SK-N-MC (cell line): ENCODE measurements at places on chromosomes 11 and 22.

- no peak for DNase-seq
Observed at GRCh38 chr22:33000342-33001280, 57.6 kb downstream of the SYN3 start.

- DNase-seq = no peak
Observed at GRCh38 chr11:7968686-7969085, 3.4 kb upstream of the NLRP10 start.

DNA sequence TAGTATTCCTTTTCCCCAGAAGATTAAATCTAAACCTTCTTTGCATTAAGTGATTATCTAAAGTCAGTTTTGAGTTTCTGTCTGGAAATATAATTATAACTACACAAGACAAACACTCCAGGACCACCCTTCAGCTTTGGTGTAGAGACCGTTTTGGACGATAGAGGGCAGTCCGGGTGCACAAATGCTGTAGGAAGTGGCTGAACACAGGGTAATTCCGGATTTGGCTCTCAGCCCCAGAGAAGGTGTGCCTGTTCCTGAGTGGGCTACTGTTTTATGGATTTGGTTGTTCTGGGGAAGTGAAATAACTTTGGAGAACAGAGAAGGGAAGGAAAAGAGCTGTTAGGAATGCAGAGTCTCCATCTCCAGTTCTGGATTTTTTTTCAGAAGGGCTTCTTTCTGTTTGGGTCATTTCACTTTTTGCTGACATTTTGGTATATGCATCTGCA, 14.8 kb downstream of the EXT2 start:
- peak; percentile 51 for DNase-seq

- DNase-seq = no peak
Observed at GRCh38 chr11:100889758-100890157, 202.7 kb downstream of the ARHGAP42 start.

GRCh38 chr11:123531325-123531724, 101.3 kb downstream of the GRAMD1B start:
- no peak for DNase-seq

- no peak for DNase-seq
Observed at GRCh38 chr11:19571906-19572305, 140.7 kb upstream of the NAV2 start.

DNA sequence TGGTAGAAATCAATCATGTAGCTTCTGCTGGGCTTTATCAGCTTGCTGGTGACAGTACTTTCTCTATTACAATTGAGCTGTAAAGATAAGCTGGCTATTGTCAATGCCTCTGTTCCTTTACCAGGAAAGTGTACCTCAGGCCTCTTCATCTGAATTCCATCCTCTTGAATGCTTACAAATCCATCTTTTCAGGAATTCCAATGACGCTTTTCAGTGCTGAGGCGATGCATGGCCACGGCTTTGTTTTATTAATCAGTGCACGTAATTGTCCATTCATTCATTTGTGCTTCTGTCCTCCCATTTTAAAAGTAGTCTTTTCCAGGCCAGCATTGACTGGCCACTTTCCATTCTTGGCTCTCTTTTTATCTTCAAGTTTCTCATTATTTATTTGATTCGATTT, 202.0 kb downstream of the PGR start:
- no peak for DNase-seq
